ENCODE measurements at places on chromosomes 4 and X. TPM values are rescaled to one million over a fixed set of nuclear protein-coding genes. Genes with fewer than 3 reads are reported as not detected.

Gene HERC5
- total RNA-seq, result 0.72 TPM

Gene TLR2
- 16.4 TPM for total RNA-seq

Gene CFAP47
- 0.96 TPM for total RNA-seq

Gene XKRX
- 4.3 TPM for total RNA-seq

Gene PPP2R3B
- 42.6 TPM for total RNA-seq

Gene HTRA3
- total RNA-seq, result 17.8 TPM

Gene FAM9C
- total RNA-seq, result 3.9 TPM

Gene SLC30A9
- total RNA-seq, result 54.4 TPM

Gene SPATA18
- 2.9 TPM for total RNA-seq

Gene HSFX3
- not detected for total RNA-seq

Gene SCML2
- total RNA-seq, result 6.3 TPM

Gene PRDM8
- 0.48 TPM for total RNA-seq

Gene CENPE
- total RNA-seq, result 4.3 TPM
